ENCODE measurements at places on chromosomes 4 and X. TPM values are rescaled to one million over a fixed set of nuclear protein-coding genes. Genes with fewer than 3 reads are reported as not detected.

SLC49A3 gene
- 9.4 TPM for total RNA-seq

GRCh38 chrX:100373673-100374072 is 36.4 kb downstream of the PCDH19 start:
- H3K4me1 ChIP-seq: no peaks in the 10 kb centered on the region
- DNase-seq: no peak
- no peaks in the 10 kb centered on the region for H3K36me3 ChIP-seq
- H3K27ac ChIP-seq: no peak overlapping the region

- H3K27ac ChIP-seq: no peak overlapping the region
- H3K36me3 ChIP-seq: no peaks in the 10 kb centered on the region
- H3K4me3 ChIP-seq: no peak overlapping the region
- peaks cover 14% of the 10 kb centered on the region for H3K4me1 ChIP-seq
- DNase-seq: no peak
Observed at GRCh38 chr4:113840861-113841260, 79.3 kb upstream of the CAMK2D start.

DNA sequence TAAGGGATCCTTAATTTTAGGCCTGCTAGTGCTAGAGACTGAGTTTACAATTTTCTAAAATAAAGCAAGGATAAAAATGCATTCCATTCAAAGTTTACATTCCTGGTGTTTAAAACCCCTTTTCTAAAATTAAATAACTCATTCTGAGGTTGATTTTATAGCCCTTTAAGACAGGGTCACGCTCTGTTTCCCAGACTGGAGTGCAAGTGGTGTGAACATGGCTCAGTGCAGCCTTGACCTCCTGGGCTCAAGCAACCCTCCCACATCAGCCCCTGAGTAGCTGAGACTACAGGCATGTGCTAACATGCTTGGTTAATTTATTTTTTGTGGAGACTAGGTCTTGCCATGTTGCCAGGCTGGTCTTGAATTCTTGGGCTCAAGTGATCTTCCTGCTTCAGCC is 6.8 kb upstream of the CDKL2 start:
- H3K27ac ChIP-seq: no peak overlapping the region
- H3K36me3 ChIP-seq: no peaks in the 10 kb centered on the region
- no peaks in the 10 kb centered on the region for H3K4me1 ChIP-seq
- H3K4me3 ChIP-seq: no peak overlapping the region

DNA sequence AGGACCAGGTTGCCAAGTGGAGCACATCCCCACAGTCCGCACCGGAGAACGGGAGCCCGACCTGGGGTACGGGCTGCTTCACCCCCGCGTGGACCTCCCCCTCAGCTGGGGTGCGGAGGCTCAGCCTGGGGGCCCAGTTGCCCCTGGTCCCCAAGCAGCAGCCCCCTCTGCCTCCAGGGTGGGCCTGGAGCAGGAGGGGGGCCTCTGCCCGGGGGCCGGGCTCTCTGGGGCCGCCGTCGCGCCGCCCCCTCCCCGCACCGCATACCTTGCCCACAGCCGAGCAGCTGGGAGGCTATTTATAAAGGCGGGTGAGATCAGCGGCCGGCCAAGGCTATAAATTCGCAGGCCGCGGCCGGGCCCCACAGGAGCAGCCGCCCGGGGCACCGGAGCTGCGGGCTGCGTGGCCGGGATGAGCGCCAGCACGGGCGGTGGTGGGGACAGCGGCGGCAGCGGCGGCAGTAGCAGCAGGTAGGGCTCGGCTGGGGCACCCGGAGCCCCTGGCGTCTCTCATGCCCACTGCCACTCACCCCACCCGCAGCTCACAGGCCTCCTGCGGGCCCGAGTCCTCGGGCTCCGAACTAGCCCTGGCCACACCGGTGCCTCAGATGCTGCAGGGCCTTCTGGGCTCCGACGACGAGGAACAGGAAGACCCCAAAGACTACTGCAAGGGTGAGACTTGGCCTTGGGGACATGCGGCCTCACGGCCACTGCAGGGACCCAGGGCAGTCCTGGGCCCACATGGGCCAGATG is at the start of gene SRPK3:
SRPK3 (plus strand) TSS at position 364 of the 750 bp plus-strand sequence; CDS start at position 410, 46 bp downstream.
- no peaks in the 10 kb centered on the region for H3K27me3 ChIP-seq
- peak within 1 kb of the TSS; percentile 28 for H3K4me3 ChIP-seq
- peaks cover 33% of the 10 kb centered on the region for H3K36me3 ChIP-seq
- peaks cover 18% of the 10 kb centered on the region for H3K4me1 ChIP-seq
- no peak for DNase-seq
- peak within 1 kb of the TSS; percentile 81 for H3K27ac ChIP-seq

Measured in esophagus muscularis mucosa (tissue), 4 donors.